Aorta (tissue), 5 donors: ENCODE measurements at places on chromosomes 7 and 10. TPM values are rescaled to one million over a fixed set of nuclear protein-coding genes. Genes with fewer than 3 reads are reported as not detected.

Gene ADGRA1
- total RNA-seq, result not detected

Gene TEX47
- total RNA-seq, result not detected

Gene TRIM73
- 2.9 TPM for total RNA-seq

Gene TLX1
- not detected for total RNA-seq

Gene FFAR4
- total RNA-seq, result 0.16 TPM
